ENCODE measurements at places on chromosomes 1 and 21.

DNA sequence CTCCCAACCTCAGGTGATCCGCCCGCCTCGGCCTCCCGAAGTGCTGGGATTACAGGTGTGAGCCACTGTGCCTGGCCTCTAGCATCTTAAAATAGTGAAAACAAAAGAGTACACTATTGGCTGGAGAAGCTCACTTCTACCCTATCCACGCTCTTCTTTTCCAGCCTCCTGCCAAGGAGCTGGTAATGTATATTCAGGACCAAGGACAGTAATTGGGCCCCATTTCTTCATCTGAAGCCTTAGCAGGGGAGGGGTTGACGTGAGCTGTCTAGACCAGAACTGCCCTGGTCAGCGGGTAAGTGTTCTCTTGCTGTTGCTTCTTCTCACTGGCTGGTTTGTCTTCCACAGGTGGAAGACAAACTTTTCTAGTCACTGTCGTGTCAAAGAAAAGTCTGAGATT is 70.2 kb downstream of the DNM3 start:
- DNase-seq: no peak

DNA sequence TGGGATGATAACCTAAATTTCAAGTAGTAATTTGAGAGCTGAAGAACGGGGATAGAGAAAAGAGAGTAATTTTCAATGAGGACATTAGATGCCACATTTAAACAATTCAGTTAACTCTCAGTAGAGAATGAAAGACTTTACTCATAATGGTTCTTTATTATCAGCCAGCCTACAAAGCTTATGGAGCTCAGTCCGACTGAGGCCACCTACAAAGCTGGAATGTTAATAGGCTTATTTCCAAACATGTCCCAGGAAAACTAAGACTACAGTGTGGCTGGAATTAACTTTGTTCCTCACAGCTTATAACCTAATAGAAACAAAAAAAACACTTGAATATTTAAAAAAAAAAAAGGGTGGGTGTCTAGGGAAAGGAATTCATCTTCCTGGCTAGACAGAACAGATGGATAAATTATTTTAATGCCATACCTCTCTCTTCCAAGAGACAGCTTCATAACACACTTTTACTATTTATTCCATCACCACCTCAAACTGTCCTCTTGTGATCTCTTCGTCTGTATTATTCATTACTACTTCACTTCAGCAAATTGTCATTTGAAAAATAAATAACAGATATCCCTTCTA is 9.8 kb downstream of the SLC19A2 start:
- DNase-seq: no peak

- no peak for DNase-seq
Measured at GRCh38 chr1:185646202-185646683, 87.9 kb upstream of the HMCN1 start.

DNA sequence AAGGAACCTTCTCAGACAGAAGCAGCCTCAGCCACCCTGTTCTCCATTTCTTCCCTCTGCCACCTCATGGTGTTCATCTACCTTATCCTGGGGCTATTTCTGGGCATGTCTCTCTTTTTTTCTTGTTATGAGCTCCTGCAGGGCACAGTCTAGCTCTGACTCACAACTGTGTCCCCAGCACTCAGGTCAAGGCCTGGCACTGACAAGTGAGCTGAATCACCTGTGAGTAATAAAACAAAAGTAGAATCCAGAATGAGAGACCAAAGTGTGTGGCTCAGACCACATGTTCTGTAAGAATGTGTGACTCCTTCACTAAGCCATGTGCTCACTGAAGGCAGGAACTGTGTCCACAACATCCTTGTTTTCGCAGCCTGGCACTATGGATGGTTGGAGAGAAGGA is 23.2 kb downstream of the C1orf94 start:
- no peak for DNase-seq

DNA sequence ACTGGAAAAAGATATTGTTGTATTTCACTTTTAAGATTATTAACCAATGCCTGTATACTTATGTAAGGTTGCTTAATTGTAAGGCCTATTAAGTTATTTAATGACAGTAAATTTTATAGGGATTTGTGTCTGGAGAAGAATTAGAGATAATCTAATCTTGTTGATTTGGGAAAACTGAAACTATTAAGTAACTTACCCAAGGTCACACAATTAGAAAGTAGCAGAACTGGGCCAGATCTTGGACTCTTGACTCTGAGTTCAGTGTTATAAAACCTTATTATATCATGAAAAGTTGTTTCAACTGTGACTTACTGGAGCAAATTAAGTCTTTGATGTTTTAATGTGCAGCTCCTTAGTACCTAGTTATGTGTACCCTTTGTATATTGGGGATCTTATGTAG is 38.5 kb downstream of the CAMTA1 start:
- DNase-seq: no peak

GRCh38 chr1:34162852-34163766 is 1.9 kb downstream of the CSMD2 start:
- DNase-seq: no peak

- DNase-seq: no peak
Measured at GRCh38 chr21:41074396-41075184, 93.4 kb upstream of the BACE2 start.

- DNase-seq: no peak
Measured at GRCh38 chr1:6580593-6581409, 1.0 kb downstream of the ZBTB48 start.

DNA sequence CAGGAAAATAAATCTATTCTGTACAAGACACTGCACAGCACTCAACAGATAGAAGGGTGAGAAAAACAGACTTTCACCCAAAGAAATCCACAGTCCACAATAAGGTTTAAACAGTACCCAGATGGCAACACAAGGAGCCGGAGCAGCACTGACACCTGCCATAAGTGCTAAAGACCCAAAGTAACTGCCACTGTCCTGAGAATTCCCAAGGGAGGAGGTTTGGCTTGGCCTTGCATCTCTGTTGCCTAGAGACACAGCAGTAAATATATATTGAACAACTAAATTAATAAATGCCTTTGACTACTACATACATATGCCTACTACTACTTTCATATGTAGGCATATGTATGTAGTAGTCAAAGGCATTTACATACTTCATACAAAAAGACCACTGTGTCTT is 68.0 kb downstream of the VAV3 start:
- no peak for DNase-seq

GRCh38 chr1:240772131-240772530 is 160.2 kb upstream of the GREM2 start:
- no peak for DNase-seq

GRCh38 chr1:1622010-1622787 is 6.9 kb downstream of the MIB2 start:
- no peak for DNase-seq

DNA sequence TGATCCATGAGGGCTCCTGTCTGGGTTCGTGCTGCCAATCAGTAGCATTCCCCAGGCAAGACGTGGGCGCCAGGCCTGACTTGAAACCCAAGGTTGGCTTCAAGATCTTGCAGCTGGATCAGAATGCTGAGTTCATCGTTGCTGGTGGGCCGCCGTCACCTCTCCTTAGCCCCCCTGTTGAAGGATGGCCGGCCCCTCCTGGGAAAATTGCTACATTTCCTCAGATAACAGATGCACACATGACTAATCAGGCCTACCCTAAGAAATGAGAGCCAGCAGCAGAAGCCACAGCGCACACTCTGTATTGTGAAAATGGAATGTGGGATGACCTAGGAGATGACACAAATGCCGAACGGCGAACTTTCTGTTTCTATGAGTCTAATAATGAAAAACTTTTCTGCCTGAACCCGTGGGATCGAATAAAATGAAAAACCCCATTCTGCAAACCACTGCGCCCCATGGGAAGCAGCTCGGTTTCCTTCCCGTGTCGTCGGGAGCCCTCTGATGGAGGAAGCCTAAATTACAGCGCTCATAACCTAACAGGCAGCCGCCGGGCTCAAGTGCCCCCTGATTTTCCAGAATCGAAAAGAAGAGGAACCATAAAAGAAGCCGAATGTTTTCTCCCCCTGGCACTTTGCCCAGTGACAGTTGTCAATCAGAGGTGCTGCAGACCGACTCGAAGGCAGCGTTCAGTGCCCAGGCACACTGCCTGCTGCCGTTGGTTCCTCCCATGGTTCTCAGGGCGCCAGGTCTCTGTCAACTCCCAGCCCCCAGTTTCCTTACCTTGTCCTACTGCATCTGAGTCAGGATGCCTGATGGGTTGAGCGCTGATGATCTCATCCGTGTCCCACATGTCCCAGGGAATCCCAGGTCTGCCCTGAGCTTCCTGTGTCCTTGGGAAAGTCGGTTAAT is 38.2 kb upstream of the H6PD start:
- DNase-seq: peak; percentile 41

DNA sequence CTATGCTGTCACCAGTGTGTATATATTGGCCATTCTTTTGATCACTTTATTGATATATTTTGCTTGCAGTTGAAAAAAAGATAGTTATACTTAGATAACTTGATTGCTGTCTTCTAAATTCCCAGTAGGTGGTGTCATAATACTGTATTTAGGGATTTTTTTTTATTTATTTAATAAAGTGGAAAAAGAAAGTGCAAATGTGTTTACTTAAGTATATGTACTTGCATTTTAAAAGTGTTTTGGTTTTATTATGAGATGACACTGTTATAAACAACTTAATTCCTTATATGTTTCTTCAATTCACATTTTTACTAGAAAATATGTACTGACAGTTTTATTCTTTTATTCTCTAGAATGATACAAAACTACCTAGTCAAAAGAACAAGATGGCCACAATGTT is 164.8 kb downstream of the USP25 start:
- no peak for DNase-seq

DNA sequence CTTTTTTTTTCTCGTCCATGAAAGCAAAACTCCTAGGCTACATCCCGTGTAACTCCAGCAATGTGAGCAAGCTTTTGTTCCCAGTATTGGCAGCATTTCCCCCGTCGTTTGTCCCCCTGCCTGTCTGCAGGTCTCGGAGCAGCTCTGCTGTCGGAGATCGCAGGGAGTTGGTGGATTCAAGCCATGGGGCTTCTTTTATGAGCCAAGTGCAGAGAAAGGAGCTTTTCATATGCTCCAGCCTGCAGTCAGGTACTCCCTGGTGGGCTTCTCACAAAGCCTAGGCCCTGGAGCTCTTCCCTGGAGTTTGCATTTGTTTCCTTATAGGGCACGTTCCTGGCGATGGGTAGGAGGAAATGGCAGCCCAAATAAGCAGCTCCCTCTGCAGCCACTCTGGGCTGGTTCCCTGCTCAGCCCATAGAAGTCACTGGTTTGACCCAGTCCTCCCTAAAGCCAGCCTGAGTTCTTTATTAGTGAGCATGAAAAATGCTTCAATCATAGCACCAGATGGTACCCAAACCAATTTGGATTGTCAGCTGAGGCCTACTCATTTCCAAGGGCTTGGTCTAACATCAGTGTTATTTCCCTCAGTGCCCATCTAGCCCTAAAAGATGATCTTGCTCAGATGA is 78.3 kb downstream of the NUF2 start:
- DNase-seq: no peak

DNA sequence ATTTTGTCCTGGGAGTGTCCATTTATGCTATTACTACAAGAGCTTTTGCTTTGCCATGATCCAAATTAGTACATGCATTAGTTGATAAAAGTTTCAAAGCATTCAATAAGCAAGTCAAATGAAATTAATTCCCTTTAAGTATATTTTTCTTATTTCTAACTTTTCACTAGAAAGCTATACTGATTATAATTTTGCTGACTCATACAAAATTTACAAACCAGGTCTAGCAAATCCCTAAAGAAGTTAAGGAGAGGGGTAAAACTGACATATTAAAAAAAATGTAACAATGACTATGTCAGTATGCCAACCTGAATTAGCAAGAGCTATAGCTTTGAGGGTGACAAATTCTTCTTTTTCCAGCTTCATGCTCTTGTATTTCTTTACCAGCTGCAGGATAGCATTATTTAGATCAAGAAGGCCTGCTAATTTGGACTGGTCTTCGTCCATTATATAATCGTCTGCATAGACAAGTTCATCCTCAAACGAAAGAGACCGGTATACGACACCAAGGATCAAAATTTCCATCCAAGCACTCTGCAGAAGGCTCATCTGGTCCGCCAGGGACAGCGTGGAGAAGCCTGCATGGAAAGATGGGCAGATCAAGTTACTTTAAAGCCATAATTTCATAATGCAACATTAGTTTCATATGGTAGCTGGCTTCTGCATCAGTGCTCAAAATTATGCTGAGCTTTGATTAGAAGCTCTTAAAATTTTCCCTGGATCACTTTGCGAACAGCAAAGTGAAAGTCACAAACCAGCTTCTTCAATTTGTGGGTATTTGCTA is 95.8 kb upstream of the USH2A start:
- no peak for DNase-seq

- DNase-seq: no peak
Measured at GRCh38 chr21:38869946-38870345, 64.2 kb downstream of the ETS2 start.

GRCh38 chr1:212010004-212010403 is 25.4 kb downstream of the INTS7 start:
- no peak for DNase-seq

DNA sequence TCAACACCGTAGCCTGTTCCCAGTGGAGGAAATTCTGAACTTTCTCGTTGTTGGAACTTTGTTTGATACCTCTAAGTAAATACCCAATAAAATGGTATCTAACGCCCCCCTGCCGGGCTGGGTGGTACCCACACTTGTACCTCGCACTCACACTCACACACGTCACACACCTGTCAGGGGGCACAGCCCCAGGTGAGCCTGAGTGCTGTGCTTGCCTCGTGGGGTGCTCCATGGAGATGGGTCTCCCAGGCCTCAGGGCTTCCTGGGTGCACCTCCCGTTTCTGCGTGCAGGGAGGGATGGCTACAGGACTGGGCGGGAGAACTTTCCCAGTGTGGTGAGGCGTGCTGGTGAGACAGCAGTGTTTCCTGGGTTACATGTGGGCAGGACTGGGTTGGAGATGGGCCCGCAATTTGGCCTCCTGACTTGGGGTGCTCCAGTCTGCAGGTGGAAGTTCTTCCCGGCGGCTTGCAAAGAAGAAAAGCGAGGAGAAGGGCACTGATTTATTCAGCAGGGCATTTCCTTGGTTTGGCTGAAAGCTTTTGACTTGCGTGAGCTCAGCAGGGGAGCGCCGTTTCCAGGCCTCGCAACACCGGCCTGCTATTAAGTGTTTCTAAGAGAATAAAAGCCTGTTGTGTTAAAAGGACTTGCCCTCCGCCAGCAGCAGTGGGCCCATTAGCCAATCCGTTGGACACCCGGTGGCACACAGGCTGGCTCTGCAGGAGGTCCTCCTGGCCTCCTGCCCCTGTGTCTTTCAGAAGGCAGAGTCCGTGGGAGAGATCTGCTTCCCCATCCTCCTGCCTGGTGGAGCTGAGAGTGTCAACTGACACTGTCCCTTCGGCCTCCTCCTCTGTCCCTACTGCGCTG is 79.7 kb downstream of the KIF26B start:
- no peak for DNase-seq

Measured in activated gamma-delta T cell treated with Interleukin-2 at 50 U/mL for 16 hours (primary cell).